Ecto neural progenitor cell (in vitro differentiated cells): ENCODE measurements at places on chromosomes 6 and 20.

GRCh38 chr20:51003753-51004152, 19.2 kb downstream of the KCNG1 start:
- DNase-seq = no peak

DNA sequence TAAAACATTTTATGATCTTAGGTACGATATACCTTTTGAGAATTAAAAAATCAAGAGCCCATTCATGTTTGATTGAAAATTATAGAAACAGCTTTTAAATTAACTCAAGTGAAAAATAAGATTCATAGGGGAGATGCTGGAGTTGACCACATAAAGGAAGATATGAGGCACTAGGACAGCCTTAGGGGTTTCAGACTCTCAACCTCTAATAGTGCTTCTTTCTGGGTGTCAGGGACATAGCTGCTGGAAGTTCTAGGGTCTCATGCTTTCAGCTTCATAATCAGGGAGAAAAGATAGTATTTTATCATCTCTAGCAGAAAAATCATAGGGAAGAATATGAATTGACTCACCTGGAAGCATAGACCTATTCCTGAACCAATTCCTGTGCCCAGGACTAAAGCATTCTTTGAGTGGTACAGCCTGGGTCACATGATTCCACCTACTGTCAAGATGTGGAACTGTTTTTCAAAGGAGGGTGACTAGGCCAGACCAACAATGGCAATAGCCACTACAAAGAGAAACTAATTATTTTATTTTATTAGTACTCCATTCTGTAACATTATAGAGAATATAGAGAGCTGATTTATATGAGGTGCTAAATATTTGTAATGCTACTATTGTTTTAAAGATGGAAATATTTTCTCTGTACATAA, 27.8 kb upstream of the CENPW start:
- DNase-seq = no peak

GRCh38 chr6:6911391-6911790, 196.4 kb upstream of the RREB1 start:
- DNase-seq = no peak

DNA sequence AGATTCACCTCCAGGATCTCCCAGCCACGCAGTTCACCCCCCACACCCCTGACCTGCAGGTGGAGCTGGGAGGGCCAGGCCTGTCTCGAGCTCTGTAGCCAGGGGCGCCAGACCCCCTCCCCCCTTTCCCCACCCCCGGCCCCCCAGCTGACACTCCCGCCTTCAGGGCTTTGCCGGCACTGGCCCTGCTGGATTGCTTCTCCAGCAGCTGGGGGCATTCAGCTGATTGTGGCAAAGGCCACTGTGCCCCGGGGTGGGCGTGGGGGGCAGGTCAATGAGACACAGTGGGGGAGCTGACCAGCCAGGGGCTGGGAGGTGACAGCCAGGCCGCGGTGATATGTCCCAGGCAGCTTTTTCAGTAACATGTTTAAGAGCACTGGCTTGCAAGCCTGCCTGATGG, 22.2 kb downstream of the ZBP1 start:
- peak; percentile 59 for DNase-seq

DNA sequence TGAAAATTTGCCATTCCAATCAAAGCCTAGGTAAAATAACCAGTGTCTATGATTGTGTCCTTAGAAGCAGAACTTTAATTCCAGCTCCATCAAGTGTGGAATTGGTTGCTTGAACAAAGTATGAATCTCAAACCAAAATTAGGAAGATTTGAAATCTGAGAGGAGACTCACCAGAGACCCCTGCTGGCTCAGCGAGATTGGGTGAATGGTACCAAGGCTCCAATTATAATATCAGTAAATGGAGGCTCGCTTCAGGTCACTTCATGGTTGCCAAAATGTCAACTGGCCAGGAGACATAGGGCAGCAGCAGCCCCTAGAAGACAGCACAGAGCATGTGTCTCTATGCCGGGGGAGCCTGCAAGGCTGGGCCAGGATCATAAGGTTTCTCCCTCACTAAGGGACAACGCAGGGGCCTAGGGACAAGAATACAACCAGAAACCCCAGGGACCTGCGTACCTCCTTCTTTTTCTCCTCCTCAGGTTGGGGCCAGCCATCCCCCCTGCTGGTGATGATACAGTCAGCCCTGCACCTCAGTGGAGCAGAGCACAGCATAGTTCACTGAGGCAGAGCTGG, 14.0 kb downstream of the RBL1 start:
- peak; percentile 39 for DNase-seq

DNA sequence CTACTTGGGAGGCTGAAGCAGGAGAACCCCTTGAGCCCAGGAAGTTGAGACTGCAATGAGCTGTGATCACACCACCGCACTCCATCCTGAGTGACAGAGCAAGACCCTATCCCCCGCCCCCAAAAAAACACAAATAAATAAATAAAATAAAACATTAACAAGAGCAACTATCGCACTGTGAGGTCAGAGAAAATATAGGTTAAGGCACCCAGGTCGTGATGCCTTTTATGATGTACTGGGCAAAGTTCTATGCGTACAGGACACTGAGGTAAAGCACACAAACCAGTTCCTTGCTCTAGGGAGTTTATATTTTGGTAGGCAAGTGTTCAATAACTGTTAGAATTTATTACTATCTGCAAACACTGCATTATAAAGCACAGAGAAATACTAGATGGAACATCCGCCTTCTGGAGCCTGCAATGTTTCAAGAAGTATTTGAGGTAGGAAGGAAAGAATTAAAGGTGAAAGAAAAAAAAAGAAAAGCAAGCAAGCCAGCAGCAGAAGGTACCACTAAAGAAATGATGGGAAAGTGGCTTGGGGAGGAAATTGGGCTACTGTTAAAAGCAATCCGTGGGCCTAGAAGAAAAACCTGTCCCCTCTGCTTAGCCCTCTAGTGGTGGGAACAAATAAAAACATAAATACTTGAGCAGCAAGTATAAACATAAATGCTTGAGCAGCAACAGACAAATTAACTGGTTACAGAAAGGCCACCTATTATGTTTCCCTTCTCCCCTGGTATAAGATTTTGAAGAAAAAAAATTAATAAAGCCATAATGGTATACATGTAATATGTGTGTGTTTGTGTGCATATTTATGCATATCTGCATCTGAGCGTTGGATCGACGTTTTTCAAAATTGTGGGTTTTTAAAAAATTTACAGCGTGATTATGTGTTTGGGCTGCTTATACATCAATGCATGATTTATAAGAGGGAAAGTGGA, 128.0 kb downstream of the PHACTR1 start:
- no peak for DNase-seq

GRCh38 chr6:15842727-15843117, 179.9 kb upstream of the DTNBP1 start:
- no peak for DNase-seq
